ENCODE measurements at places on chromosomes 1 and 21.

DNA sequence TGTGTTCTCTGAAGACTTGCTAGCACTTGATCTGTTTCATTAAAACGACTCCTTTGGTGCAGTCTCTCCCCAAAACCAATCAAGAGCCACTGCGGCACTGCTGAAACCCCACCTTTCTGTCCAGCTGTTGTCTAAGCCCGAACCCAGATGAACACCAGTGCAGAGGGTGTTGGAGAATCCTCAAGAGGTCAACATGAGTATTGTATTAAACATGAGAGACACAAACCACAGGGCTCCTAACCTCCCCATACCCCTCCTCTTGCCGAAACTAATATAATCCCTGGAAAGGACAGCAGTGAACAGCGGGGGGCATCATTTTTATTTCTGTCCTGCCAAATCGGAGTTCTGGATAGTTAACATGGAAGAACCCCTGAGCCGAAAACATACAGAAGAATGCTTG is 333.9 kb downstream of the CAMTA1 start:
- peak; percentile 25 for DNase-seq

DNA sequence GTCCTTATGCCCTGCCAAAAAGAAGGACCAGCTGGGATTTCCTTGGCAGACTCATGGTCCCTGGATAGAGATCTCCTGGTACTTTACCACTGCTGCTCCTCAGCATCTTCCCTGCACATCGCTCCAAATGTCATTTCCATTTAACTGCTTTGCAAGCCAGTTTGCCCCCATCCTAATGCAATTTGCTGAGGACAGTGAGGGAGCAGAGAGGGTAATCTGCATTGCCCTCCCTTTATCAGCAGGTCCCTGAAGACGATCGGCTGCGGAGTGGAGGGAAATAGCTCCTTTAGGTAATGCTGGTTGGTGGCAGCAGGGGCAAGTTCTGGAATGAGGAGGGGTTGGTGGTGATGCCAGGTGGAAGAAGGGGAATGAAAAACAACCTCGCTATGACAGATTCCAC is 2.7 kb downstream of the PLXNA2 start:
- no peak for DNase-seq

DNA sequence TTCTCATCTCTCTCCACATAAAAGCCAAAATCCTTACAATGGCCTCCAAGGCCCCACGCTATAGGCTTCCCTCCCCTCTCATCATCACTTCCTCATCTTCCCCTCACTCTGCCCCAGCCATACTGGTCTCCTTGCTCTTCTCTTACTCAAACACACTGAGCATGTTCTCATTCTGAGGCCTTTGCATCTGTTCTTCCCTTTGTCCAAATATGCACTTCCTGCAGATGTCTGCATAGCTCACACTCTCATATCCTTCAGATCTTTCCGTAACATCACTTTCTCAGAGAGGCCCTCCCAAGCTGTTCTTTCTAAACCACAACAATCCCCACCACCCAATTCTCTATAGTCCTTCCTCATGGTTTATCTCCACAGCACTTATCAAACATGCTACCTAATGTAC is 284.1 kb downstream of the HHIPL2 start:
- DNase-seq: peak; percentile 35

GRCh38 chr21:29271927-29272333 is 26.8 kb upstream of the BACH1 start:
- no peak for DNase-seq

DNA sequence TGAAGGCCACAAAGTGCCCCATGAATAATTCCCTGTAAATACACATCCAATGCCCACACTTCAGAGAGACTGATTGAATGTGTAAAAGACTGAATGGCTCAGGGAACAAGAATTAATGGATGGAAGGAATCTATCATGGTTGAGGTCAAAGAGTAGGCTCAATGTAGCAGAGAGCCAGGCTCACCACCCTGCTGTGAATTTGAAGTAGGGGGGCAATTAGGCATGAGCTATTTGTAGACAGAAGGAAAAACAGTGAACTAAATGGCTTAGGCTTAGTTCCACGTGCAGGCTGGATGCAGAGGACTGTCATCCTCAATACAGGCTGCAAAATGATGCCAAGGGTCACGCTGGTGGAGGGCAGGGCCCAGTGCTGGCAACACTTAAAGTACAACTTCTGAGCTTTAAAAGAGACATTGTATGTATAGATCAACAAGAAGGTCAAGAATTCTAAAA is 22.9 kb upstream of the IGSF3 start:
- DNase-seq: no peak

DNA sequence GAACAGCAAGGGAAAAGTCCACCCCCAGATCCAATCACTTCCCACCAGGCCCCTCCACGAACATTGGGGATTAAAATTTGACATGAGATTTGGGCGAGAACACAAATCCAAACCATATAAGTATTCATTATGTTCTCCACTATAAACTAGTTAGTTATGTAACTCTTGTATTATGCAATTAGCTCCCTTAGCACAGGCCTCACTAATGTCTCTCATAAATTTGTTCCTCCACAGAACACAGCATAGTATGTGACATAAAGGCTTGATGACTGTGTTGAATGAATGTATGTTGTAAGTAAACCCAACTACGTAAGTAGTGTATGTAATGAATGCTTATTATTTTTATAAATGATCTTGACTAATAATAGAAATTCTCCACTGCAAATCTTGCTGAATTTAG is 223.3 kb upstream of the ZRANB2 start:
- no peak for DNase-seq

GRCh38 chr1:39048745-39049370 is 22.7 kb downstream of the NDUFS5 start:
- no peak for DNase-seq

DNA sequence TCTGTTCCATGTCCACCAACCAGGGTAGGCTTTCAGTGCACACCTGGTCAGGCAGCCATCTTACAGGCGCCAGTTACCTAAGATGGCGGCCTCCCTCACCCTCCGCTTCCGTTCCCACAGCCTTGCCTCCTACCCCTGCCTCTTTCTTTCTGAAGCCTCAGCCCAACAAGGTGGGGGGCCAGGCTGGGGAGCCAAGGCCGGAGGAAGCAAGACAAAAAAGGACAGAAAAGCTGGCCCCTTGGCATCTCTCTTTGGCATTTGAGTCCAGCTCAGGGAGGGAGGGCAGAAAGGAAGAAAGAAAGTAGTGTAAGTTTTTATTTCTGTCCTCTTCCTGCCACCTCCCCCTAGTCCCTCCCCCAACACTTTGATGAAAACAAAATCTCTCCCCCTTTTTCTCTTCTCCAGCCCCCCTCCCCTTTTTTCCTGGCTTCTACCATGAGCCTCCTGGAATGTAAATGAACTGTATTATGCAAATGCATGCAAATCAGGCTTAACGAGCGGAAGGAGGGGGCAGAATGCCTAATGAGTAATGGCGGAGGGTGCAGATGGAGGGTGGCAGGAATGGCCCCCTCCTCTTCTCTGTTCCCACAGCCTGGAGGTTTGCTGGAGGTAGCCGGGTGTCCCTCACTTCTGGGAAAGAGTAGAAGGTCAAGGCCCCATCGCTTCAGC is 43.8 kb downstream of the RHBG start:
- no peak for DNase-seq

DNA sequence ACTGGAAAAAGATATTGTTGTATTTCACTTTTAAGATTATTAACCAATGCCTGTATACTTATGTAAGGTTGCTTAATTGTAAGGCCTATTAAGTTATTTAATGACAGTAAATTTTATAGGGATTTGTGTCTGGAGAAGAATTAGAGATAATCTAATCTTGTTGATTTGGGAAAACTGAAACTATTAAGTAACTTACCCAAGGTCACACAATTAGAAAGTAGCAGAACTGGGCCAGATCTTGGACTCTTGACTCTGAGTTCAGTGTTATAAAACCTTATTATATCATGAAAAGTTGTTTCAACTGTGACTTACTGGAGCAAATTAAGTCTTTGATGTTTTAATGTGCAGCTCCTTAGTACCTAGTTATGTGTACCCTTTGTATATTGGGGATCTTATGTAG is 38.5 kb downstream of the CAMTA1 start:
- DNase-seq: no peak

GRCh38 chr1:3352299-3352951 is 102.0 kb upstream of the ARHGEF16 start:
- peak; percentile 30 for DNase-seq

- no peak for DNase-seq
These were observed 1.4 kb upstream of the UBXN10 start for GRCh38 chr1:20184481-20184900.

- peak; percentile 62 for DNase-seq
These were observed 180.0 kb downstream of the RASAL2 start for GRCh38 chr1:178273707-178274410.

- DNase-seq: peak; percentile 52
These were observed 134.0 kb downstream of the CLEC20A start for GRCh38 chr1:178362747-178363146.

DNA sequence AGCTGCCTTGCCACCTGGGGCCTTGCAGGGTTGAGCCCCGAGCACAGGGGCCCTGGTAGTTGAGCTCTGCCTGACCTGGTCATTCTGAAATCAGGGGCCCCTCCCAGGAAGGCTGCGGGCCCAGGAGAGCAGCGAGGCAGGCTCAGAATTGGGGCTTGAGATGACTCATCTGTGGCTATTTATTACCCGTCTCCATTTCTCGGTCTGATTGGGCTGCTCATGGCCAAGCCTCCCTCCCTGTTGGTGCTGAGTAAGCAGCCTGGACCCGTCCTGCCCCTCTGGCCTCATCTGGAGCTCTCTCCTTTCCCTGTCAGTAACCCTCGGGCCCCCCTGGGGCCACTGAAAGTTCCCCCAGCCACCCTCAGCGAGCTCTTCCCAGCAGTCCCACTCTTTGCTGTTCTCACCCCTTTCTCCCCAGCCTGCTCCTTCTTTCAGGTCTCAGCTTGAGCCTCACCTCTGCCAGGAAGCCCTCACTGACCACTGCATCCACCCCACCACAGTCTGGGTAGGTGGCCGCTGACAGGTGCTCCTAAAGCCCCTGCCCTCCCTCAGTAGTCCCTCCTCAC is 11.0 kb upstream of the TNFRSF8 start:
- DNase-seq: peak; percentile 79

DNA sequence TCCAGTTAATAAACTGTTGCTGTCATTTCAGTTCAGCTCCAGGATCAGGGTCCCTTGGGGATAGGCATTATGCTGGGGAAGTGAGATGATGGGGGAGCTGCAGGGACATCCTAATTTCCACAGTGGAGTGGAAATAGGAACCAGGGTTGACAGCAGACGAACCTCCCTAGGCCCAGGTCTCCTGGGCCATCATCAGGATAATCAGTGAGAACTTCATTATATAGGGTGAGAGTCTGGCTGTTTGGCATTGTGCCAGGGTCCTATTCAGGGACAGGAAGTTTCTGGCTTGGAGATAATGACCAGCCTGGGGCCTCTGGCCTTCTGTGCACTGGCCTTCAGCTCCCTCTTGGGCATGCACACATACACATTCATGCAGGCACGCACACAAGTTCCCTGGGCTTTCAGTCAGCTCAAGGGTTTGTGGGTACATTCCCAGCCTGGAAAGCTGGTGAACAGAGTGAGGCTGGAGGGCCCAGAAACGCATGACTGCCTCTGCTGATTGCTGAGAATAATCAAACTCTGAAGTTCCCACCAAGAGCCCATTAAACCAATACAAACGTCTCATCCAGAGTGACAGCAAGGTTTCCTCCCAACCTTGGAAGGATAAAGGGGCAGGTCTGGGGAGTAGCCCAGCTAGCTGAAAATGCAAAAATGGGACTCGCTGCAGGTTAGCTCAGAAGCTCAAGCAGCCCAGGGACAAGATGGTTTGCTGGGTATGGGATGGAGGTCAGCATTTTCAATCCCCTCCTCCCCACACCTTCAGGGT is 13.9 kb upstream of the LRIG2 start:
- DNase-seq: no peak

DNA sequence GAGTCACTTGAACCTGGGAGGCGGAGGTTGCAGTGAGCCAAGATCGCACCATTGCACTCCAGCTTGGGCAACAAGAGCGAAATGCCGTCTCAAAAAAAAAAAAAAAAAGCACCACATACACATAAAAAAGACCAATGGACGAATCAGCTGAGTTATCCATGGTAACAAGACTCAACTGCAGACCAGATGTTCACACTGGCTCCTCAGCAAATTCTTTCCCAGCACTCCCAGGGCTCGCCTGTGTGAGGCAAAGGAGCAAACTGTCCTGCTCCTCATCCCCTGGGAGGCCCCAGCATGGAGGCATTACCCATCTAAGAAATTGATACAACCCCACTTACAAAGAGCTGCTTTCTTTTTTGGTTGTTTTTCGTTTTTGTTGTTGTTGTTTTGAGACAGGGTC is 3.1 kb downstream of the TMEM234 start:
- no peak for DNase-seq

DNA sequence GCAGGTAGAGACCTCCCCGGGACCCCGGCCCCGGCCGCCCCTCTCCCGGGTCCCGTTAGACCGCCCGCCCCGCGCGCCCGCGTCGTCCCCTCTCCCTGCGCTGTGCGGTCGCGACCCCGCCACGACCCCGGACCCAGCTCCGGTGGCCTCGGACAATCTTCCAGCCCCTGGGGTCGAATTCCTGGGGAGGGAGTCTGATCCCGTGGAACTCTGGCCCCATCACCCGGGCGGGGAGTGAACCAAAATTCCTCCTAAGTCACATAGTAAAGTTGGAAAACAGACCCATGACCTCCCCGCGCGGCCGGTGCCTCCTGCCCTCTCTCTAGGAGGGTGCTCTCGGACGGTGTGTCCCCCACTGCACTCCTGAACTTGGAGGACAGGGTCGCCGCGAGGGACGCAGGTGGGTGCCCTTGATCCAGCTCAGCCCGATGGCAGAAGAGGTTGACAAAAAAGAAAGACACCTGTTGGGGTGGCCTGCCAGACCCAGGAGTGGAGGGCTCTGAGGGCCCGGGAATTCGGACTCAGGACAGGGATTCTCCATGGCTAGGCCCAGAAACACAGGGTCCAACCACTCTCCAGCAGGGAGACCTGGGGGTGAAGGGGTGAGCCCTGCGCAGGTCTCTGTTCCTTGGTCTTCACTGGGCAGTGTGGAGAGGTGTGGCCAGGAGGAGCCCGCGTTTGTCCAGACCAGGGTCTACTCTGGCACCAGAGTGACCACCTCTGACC is 451 bp downstream of the ADAMTSL4 start:
- no peak for DNase-seq

DNA sequence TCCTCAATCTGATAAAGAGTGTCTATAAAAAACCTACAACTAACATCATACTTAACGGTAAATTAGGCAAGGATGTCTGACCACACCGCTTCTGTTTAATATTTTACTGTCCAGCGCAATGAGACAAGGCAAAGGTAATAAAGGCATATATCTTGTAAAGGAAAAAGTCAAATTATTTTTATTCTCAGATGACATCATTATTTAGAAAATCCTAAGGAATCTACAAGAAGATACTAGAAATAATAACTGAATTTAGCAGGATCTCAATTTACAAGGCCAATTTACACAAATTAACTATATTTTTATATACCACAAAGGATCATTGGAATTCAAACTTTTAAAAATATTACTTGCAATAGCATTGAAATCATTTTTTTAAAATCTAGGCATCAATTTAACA is 29.4 kb downstream of the GJA4 start:
- no peak for DNase-seq

DNA sequence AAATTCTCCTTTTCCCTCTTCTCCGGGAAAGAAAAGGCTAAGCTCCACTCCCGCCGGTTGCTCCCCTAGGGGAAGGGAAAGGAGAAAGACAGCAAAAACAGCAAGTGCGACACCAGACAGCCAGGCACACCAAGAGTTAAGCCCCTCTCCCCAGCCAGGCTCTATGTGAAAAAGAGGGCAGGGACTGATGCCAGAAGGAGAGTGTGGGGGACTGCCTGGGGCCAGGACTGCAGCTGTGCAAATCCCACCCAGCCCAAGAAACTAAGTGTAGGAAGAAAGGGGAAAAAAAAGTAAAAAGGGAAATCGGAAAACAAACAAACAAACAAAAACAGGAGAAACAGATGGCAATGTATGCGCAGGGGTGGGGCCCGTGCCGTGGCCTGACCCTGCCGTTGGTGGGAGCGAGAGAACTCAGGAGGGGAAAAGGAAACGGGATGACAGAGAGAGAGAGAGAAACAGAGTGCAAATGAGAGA is 27.7 kb upstream of the FMO1 start:
- no peak for DNase-seq

All from LHCN-M2 (cell line).